ENCODE measurements at places on chromosomes 13 and 19.

DNA sequence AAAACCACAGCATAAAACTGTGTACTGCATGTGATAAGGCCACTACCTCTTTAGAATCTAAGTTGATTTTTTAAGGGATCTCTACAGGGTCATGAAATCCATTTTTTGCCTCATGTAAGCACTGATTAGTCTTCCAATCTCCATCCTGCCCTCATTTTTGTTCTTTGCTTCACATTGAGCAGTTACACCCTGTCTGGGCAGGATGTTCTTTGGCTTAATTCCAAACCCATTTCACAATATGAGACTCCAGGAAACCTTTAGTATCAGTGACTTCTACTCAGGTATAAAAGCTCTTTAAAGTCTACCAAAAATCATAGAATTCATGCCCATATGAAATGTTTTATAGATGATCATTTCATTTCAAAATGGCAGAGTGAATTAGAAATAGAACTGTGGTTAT, 592.6 kb downstream of the TBC1D4 start:
- DNase-seq: no peak

GRCh38 chr13:43764349-43764748, 22.4 kb downstream of the ENOX1 start:
- no peak for DNase-seq

DNA sequence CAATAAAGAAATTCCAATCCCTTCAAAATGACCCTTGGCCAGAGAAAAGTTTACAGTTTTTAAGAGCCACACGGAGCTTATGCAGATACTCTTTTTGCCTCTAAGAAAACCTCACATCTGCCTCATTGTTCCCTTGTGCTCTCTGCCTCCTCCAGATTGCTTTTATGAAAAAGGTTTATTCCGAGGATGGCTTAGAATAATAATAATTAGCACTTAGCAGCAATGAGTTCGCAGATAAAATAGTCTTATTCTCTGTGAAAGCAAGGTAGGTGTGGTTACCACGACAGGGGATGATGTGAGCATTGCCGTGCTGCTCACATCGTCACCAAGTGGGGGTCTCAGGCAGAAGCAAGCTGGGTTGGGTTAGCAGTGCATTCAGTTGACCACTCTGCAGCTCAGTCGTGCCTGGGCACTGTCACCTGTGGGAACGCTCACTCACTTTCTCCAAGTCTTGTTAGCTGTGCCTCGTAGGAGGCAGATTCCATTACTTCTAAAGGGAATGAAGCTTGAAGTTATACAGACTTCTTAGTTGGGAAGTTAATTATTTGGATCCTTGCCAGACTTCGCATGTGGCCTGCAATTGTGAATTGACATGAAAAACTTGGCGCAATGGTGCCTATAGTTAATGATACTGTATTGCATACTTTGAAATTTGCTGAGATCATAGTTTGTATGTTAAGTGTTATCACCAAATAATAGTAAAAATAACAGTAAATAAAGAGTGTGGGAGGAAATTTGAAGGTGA, 157.2 kb downstream of the MYO16 start:
- DNase-seq: no peak

DNA sequence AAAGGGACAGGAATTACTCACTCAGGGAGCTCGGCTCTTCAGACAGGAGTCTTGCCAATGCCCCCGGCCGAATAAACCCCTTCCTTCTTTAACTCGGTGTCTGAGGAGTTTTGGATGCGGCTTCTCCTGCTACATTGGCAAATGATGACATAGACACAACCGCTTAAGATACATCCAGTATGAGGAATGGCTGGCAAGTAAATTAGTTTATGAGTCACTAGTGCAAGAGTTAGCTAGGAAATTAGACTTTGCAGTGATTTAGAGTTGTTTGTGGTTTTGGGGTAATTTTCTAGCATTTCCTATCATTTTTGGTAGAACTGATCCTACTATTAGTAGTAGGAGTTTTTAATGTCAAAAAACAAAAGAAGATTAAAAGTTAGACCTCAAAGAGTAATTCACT, 166.2 kb downstream of the SLITRK1 start:
- DNase-seq: no peak

All from myocyte (in vitro differentiated cells).